Cerebellar cortex (tissue), 1 donor: ENCODE measurements at places on chromosomes 4 and X.

DNA sequence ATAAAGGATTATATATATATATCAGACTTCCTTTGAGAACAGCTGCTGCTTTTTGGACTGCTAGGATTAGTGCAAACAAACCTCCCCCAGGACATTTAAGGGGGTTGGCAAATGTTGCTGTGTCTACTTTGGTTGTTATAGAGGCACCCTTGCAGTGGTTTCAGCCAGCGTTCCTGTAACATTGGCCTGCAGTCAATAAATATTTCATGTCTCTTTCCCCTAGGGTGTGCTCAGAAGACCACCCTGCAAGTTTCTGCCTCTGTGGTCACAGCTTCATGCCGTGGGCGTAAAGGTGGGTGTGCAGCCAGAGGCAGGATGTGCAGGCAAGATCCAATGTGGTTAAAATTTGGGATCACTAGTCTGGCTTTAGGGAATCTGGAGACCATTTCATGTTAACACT is 28.9 kb downstream of the FGF5 start:
- no peak for DNase-seq

DNA sequence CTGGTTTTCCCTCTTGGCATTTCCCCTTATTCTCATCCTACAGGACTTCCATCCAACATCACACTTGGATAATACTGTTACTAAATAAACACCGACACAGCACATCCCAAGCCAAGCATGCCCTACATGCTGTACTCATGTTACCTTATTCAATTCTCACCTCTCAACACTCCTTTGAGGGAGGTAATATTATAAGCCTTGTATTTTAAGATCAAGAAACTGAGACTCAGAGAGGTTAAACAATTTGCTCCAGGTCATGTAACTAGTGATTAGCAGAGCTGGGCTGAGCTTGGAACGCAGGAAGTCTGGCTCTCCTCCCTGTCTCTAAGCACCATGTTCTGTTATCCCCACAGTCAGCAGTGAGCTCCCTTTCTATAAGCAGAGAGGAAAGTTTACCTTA is 333.6 kb upstream of the IGFBP7 start:
- no peak for DNase-seq

DNA sequence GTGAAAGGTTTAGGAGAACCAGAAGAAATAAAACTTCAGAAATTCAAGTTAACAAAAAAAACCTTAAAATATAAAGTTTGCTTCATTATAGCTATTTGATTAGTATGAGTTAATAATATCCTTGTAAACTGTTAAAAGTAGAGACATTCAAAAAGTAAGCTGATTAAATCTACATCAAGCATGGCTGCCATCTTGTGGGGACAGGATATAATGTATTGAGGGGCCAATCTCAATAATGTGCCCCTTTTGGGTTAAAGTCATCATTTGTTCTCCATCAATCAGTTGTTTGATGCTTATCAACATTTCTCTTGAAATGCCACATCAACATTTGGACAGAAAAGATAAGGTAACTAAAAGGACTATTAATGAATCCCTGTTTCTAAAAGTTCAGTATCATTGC is 4.6 kb upstream of the GRID2 start:
- no peak for DNase-seq

GRCh38 chrX:153200462-153200861 is 21.4 kb downstream of the MAGEA1 start:
- DNase-seq = no peak

- DNase-seq = peak; percentile 44
Measured at GRCh38 chr4:21948347-21949072, at the start of gene KCNIP4. Gene KCNIP4, minus strand, starts transcription at chr4:21948772.

GRCh38 chr4:128353791-128354190 is 66.2 kb upstream of the PGRMC2 start:
- no peak for DNase-seq

- DNase-seq = no peak
Measured at GRCh38 chr4:26879805-26880204, 19.2 kb downstream of the STIM2 start.

DNA sequence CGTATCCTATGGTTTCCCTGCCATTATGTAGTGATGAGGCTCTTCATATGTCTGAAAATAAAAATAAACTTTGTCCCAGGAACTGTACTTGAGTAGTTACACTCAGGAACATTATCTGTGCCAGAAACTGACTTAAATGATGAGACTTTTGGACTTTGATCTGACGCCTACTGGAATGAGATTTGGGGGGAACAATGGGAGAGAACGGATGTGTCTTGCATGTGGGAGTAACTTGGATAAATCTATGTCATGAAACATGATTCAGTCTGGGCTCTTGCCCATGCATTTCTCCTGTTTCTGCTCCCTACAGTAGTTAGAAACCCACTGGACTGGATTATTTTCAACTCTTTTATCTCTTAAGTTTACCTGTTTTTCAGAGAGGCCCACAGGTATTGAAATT is 2351.4 kb downstream of the PCDH7 start:
- DNase-seq = no peak

DNA sequence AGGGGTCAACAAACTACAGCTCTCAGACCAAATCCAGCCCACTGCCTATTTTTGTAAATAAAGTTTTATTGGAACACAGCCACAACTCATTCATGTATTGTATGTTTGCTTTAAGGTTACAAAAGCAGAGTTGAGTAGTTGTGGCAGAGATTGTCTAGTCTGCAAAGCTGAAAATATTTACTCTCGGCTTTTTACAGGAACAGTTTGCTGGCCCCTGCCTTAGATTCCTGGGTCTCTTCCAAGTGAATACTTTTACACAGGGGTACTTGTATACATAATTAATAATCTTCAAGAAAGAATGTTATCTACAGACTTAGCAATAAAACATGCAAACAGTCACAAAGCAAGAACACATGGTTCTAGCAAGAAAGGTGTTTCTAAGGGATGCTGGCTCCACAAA is 154.2 kb downstream of the AMELX start:
- DNase-seq = no peak

GRCh38 chr4:86721412-86721811 is 127.3 kb downstream of the PTPN13 start:
- DNase-seq = no peak

DNA sequence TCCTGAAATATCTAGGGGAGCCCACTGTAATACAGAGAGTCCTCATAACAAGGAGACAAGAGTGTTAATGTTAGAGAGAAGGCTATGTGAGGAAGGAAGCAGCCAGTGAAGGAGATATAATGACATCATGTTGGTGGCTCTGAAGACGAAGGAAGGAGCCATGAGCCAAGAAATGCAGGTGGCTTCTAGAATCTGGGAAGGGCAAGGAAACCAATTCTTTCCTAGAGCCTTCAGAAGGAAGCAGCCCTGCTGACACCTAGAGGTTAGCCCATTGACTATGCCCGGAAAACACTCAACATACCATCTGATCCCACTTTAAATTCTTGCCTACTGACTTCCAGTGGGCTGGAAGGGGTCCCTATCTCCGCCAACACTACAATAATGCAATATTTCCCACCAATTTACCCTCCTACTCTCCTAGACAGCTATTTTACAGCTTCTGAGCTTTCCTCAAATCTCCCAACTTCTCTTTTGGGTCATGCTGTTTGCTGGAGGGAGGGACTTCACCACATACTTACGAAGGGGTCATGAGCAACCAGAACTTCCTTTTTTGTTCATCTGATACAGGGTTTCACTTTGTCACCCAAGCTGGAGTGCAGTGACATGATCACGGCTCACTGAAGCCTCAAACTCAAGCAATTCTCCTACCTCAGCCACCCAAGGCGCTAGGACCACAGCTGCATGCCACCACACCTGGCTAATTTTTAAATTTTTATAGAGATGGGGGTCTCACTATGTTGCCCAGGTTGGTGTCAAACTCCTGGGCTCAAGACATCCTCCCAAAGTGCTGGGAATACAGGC is 25.2 kb upstream of the G3BP2 start:
- no peak for DNase-seq

- DNase-seq = no peak
Measured at GRCh38 chr4:24244663-24245490, 339.5 kb downstream of the DHX15 start.

DNA sequence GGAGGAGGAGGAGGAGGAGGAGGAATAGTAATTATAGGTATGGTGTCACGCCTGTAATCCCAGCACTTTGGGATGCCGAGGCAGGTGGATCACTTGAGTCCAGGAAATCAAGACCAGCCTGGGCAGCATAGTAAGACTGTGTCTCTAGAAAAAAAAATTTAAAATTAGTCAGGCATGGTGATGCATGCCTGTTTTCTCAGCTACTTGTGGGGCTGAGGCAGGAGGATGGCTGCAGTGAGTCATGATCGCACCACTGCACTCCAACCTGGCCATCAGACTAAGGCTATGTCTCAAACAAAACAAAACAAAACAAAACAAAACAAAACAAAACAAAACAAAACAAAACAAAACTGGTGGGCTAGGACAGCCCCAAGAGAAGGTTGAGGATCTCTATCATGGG is 3.0 kb downstream of the STARD8 start:
- no peak for DNase-seq

GRCh38 chrX:5681159-5681558 is 547.5 kb downstream of the NLGN4X start:
- DNase-seq = peak; percentile 17

DNA sequence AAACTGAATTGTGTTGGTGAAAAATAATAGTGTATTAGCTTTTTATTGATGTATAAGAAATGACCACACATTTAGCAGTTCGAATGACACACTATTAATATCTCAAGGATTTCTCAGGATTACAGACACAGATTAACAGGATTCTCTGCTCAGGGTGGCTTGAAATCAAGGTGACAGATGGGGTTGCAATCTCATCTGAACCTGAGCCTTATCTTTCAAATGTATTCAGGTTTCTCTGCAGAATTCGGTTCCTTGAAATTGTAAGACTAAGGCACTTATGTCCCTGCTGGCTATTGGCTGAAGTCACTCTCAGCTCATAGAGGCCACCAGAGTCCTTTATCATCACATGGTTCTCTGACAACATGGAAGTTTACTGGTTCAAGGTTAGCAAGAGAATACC is 1780.1 kb downstream of the ARAP2 start:
- no peak for DNase-seq

GRCh38 chr4:46506876-46507275 is 116.9 kb upstream of the GABRA2 start:
- no peak for DNase-seq

- DNase-seq = peak; percentile 50
Measured at GRCh38 chr4:174120446-174121295, 162.8 kb downstream of the FBXO8 start.

- no peak for DNase-seq
Measured at GRCh38 chr4:107546638-107547037, 173.4 kb downstream of the PAPSS1 start.

GRCh38 chr4:25919676-25920075 is 5.7 kb downstream of the SMIM20 start:
- no peak for DNase-seq

DNA sequence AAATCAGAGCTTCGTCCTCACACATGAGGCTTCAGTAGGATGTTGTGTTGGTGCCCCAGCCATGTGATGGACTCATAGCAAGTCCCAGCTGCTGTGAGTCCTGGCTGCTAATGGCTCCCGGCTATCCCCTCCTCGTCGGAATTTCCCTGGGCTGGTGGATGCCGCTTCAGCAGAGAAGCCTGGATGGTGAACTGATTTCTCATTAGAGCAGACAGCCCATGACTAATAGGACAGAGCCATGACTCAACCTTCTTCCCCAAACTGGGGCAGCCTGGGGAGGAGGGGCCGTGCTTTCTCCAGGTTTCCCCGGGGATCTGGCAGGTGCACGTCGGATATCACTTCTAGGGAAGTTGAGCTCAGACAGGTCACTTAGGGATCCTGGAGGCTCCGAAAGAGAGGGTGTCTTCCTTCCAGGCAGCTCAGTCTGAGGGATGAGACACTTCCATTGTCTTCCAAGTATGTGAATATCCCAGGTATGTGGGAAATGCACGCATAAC is 112.7 kb downstream of the ASMT start:
- DNase-seq = no peak

GRCh38 chr4:176339936-176340761 is 20.4 kb downstream of the SPCS3 start:
- DNase-seq = peak; percentile 25

DNA sequence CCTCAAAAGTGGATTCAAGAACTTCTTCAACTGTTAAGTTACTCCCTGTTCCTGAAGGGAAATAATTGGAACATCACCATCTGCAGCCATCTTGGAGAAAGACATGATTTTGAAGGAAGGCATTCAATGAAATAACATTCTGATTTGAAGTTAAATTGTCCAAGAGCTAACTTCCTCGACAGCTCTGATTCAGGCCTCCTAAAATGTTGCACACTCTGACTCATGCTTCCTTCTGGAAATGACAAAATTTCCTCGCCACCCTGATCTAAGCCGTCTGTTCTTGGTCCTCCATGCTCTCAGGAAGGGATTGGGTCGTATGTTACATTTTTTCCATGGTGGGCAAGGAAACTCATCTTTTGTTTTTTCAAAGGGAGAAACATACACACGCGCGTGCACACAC is 496.9 kb upstream of the DIPK2B start:
- no peak for DNase-seq

- DNase-seq = peak; percentile 23
Measured at GRCh38 chr4:87974856-87975462, 555 bp upstream of the SPP1 start.

GRCh38 chr4:65589331-65589730 is 81.0 kb downstream of the EPHA5 start:
- DNase-seq = no peak

DNA sequence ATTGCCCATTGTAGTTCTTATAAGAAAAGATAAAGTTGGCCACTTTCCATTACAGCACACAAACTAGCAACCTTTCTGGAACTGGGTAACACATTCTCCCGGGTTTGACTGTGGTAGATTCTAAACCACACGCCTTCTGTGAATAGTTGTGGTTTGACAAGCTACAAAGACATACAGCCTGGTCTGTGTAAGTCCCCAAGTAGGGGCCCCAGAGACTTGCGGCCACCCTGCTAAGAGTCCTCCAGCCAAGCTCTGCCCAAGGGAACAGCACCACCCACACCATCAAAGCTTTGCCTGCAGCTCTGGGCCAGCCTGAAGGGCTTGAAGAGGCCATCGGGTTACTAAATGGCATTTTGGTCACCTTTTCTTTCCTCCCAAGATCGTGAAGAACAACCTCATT is 203.4 kb downstream of the MAML3 start:
- DNase-seq = no peak

DNA sequence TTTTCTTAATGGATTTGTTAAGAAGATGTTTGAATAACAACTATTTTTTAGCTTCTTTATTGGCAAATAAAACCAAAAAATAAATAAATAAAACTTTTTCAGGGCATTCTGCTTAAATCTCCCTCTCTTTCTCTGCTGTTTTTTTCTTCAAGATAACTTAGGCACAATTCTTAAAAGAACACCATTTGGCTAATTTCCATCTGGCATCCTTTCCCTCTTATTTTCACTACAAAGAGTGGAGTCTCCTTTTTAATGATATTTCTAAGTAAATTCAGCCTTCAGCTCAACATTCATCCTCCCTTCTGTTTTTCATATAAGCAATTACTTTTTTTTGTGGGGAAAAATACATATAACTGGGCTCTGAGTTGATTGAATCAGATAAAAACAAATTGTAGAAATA is 88.1 kb downstream of the PCDH7 start:
- no peak for DNase-seq

- DNase-seq = peak; percentile 87
Measured at GRCh38 chrX:56764153-56764974, 35.3 kb downstream of the NBDY start.
